ENCODE measurements at places on chromosomes 12 and 14.

DNA sequence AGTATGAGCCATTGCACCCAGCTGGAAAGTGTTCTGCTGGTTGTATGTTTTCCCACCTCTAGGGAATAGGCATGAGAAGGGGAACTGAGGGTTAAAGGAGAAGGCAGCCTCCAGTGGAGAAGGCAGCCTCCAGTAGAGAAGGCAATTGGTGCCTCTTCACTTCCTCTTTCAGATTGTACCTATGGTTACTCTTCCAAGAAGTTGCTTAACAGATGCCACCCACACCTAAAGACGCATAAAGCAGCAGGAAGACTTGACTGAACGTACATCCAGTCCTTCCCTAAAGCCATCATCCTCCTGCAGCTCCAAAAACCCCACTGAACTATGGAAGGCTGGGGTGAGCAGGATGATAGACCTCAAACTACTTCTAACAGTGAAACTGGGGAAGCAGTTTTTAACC is 13.1 kb downstream of the DPF3 start:
- DNase-seq = no peak

DNA sequence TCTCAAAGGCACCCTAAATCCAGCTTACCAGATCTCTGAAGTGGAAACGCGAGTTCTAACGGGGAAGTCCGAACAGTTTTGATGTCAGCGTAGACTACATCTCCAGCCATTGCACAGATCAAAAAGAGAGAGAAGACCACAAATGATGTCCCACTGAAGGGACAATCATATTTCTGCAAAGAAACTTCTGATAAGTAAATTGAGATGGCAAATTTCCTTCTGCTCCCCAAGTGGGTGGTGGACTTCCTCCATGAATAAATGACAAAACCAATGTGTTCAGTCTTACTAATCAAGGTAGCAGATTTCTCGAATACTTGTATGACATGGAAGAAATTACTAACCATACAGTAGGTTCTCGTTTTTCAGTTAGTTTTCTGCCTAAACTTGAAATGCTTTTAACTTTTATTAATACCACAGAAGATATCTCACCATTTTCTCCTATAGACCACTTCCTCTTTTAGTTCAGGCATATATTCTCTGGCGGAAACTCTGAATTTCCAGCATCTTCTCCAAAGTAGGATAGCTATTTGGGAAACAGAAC is at the start of gene CLECL1:
Gene CLECL1 (minus strand): TSS at position 177 of the 541 bp plus-strand sequence.
- DNase-seq = no peak

DNA sequence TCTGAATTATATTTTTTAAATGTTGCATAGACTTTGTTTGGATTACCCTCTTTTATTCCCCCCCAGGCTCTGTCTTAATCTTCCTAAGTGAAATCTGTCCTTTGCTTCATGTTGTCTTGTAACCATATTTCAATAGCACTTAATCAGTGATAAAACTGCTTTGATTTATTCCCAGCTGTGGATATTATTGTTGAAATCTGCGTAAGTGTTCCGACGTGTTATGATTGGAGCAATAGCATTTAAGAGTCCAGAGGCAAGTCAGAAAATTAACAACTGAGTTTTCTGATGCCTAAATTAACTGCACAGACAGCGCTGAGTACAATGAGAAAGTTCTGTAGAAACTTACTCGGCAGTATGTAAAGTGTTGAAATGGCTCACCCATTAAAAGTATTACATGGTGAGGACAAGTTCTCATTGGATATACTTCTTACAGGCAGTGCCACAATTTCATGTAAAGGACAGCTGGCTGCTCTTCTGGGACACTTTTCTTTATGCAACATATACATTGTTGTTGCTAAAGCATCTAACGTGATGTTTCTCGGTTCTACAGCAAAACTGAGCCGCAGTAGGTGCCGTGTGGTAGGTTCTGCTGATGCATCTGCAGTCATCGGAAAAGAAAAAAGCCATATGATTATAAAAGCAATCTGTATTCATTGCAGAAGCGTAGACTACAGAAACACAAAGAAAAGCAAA is 501.0 kb downstream of the EGLN3 start:
- no peak for DNase-seq

DNA sequence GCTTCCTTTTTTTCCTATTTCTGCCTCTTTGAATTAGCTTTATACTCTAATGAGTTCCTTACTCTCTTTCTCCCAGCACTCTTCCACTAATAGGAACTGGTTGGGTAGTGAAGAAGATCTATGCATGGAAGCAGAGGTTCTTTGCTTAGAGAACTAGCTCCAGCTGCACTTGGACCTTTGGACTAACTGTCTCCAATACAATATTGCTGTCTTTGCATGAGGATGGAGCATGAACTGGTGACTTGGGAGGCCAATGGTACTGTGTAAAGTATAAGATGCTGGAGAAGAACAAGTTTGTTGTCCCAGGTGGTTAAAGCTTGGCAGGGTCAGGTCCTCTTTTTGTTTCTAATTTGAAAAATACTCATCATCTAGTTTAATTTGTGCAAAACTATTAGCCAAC is 2.4 kb upstream of the GLS2 start:
- DNase-seq = no peak

DNA sequence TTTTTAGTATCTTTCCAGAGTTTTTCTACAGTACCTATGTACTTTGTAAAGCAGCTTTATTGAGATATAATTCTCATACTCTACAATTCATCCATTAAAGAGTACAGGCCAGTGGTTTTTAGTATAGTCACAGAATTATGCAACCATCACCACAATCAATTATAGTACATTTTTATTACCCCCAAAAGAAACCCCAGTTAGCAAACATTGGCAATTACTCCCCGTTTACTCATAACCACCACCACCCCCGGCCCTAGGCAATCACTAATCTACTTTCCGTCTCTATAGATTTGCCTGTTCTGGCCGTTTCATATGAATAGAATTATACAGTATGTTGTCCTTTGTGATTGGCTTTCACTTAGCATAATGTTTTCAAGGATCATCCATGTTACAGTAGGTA is 119.8 kb downstream of the KICS2 start:
- DNase-seq = no peak
